ENCODE measurements at places on chromosomes 16 and 17. TPM values are rescaled to one million over a fixed set of nuclear protein-coding genes. Genes with fewer than 3 reads are reported as not detected.

DNA sequence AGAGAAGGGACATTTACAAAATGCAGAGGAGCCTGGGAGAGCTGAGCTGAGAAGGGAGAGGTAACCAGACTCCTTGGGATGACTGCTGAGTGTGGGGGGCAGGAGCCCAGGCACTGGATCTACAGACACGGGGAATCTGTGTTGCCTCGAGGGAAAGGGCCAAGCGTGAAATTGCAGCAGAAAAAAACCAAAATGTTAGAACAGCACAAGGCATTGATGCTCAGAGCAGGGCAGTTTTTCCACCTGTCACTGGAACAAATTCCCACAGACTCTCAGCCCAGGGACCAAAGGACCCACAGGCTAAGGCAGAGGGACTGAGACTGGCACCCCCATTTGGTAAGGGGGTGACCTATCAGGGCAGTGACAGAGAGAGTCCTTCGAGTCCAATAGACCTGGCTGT, 2.0 kb downstream of the PITPNM3 start:
- DNase-seq = no peak

The C1QTNF8 gene
- not detected for polyA plus RNA-seq

The CDK5R1 gene
- 0.43 TPM for polyA plus RNA-seq

DNA sequence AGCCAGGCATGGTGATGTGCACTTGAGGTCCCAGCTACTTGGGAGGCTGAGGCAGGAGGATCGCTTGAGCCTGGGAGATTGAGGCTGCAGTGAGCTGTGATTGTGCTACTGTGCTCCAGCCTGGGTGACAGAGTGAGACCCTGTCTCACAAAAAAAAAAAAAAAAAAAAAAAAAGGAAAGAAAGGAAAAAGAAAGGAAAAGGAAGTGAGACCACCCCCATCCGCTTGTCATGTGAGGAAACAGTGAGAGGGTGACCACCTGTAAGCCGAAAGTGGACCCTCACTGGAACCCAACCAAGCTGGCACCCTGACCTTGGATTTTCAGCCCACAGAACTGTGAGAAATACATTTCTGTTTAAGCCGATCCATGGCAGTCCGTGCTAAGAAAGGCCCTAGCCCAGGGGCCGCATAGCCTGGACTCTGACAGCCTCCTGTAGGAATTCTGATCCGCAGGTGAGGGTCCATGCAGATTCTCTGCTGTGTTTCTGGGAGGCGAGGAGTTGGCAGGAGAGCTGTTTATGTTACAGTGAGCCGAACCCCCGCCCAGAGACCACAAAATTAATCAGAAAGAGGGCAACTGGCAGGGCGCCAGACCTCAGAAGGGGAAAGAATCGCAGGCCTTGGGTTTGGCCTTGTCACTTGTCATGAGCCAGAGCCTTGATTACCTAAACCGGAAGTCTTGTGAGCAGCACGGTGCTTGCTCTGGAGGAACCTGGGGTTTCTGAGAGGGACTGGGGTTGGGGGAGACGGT, 945 bp downstream of the SGSH start:
- DNase-seq = peak; percentile 92

The PHKB gene
- polyA plus RNA-seq = 24.4 TPM

- DNase-seq = peak; percentile 79
These were observed 17.3 kb upstream of the EEF2K start for GRCh38 chr16:22188595-22189442.

GRCh38 chr16:3223913-3224515, 10.9 kb downstream of the ZNF200 start:
- no peak for DNase-seq

DNA sequence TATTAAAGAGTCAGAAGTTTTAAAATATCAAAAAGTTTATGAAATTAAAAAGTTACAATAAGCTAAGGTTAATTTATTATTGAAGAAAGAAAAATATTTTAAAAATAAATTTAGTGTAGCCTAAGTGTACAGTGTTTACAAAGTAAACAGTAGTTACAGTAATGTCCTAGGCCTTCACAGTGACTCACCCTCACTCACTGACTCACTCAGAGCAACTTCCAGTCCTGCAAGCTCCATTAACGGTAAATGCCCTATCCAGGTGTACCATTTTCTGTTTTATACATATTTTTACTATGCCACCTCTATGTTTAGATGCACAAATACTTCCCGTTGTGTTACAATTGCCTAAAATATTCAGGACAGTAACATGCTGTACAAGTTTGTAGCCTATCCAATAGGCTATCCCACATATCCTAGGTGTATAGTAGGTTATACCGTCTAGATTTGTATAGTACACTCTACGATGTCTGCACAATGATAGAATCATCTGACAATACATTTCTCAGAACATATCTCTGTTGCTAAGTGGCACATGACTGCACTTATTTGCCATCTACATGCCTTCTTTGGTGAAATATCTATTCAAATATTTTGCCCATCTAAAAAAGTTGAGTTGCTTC, 67.2 kb upstream of the WSB1 start:
- DNase-seq = no peak

- DNase-seq = no peak
These were observed 48.0 kb downstream of the PIPOX start for GRCh38 chr17:29090750-29091605.

DNA sequence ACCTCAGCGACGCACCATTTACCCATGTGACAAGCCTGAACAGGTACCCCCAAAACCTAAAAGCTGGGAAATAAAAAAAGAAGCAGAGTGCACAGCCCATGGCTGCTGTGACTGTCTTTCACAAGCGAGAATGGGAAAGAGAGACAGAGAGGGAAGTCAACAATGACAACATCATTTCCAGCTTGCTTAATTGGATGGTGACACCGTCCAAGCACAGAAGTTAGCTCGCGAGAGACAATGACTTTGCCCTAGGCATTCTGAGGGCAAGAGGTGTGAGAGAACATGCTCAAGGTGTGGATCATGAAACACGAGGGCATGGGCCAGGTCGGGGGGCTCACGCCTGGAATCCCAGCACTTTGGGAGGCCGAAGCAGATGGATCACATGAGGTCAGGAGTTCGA, 19.3 kb upstream of the NSMCE1 start:
- DNase-seq = no peak

- DNase-seq = no peak
These were observed 11.1 kb downstream of the CMTM2 start for GRCh38 chr16:66590322-66590721.

DNA sequence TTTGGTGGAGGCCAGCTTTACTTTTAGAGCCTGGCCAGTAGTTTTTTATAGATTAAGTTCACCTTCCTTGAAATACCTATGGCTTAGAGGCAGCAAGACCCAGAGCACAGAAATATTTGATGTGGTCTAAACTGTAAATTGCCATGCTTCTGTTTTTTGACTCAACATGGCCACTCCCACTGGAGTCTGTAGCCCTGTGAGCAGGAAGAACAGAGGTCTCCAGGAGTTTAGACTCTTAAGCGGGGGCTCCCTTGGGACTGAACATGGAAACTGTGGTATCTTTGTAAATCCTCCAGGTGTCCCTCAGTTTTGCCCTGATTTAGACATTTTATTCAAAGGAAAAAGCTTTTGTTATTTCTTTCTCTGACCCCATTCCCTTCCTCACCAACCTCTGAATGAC, 145.6 kb downstream of the FTO start:
- no peak for DNase-seq

- DNase-seq = no peak
These were observed 31.0 kb upstream of the GINS2 start for GRCh38 chr16:85719605-85720301.

The FOXN1 gene
- not detected for polyA plus RNA-seq

GRCh38 chr16:49021136-49021535, 260.5 kb downstream of the CBLN1 start:
- no peak for DNase-seq

The PLEKHH3 gene
- polyA plus RNA-seq = 10.0 TPM

- peak; percentile 21 for DNase-seq
These were observed 123.1 kb downstream of the SNX29 start for GRCh38 chr16:12099451-12100123.

DNA sequence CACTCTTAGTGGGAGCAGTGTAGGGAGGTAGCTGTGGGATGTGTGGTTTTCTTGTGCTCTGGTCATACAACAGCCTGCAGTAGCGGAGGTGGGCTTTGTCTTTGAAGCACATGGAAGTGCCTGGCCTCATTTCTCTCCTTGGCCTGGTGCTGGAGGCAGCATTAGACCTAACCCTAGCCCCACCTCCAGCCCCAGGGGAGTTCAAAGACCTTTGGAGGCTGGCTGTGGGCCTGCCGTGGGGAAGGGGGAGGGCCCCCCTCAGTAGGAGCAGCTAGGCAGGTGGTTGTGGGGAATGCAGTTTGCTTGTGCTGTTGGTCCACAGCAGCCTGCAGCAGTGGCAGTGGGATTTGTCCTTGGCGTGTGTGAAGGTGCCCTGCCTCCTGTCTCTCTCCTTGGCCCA, 91.7 kb downstream of the BCAS3 start:
- DNase-seq = no peak

The KLHL10 gene
- polyA plus RNA-seq = 0.97 TPM

The GH1 gene
- not detected for polyA plus RNA-seq

The HIC1 gene
- polyA plus RNA-seq = 1.1 TPM

- DNase-seq = no peak
These were observed 1.1 kb downstream of the HS3ST6 start for GRCh38 chr16:1917056-1917664.

The NACA2 gene
- 0.20 TPM for polyA plus RNA-seq

DNA sequence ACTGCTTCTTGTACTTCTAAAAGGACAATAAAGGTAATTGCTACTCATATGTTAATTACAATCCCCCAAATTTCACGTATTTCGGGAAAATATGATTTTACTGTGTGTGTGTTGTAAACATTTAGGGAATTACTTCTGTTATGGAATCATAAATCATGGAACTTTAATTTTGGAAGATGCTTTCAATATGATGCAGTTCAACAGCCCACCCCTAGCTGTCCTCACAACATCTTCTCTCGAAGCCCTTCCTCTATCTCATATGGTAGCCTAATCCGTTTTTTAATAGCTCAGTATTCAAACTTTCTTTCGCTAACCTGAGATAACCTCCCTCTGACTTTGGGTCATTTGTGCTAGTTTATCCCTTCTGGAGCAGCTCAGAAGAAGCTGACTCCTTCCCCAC, 78.4 kb downstream of the ANKFN1 start:
- no peak for DNase-seq

DNA sequence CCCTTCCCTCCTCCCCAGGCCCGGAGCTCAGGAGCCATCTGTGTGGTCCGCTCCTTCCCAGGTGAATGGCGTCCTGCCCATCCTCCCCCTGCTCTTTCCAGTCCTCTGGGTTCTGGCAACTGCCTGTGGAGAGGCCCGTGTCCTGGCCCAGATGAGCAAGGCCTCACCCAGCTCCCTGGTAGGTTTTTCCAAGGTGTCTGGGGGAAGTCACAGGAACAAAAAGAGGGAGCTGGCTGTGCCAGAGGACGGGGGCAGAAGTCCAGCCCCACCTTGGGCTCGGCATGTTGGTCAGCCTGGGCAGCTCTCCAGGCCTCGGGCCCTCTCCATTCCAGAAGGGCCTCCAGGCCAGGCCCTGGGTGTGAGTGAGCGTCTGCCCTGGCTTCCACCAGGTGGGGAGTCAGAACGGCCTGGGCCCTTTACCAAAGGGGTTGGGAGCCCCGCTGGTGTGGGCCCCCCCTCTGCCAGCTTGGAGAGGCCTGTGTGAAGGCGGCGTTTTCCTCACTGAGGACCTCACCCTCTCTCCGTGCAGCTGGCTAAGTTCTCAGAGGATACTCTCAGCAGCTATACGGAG, 25.1 kb downstream of the CASKIN2 start:
- no peak for DNase-seq

DNA sequence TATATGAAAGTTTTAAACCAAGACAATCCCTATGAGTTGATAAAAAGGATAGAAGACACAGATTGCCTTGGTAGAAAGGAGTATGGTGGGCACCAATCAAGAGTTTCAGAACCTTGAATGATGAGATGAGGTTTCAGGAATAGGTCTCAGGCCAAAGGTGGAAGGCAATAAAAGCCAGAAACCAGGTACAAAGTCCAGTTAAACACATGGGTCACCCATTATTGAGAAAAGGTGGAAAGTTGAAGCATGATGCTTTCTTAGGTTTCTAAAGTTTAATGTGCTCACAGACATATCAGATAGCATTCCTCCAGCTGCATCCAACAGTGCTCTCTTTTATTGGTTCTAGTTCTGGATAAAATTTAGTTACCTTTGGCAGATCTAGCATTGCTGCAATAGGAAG, 950.8 kb upstream of the SOX9 start:
- no peak for DNase-seq

The FNDC8 gene
- polyA plus RNA-seq = not detected
